ENCODE measurements at places on chromosomes 4 and X. TPM values are rescaled to one million over a fixed set of nuclear protein-coding genes. Genes with fewer than 3 reads are reported as not detected.

Gene FUNDC2
- 28.9 TPM for total RNA-seq

Gene PDGFRA
- total RNA-seq: 432 TPM

Gene UCP1
- not detected for total RNA-seq

Gene SPRY1
- total RNA-seq: 16.5 TPM

Gene TLL1
- 0.15 TPM for total RNA-seq

Gene TREX2
- 1.7 TPM for total RNA-seq

Gene TEX13B
- not detected for total RNA-seq

Gene OCIAD2
- total RNA-seq: 12.8 TPM

Gene TBX22
- not detected for total RNA-seq

Gene NAA11
- total RNA-seq: not detected

Gene ZNF518B
- total RNA-seq: 35.3 TPM

Gene FHDC1
- 0.17 TPM for total RNA-seq

Gene RHOXF2
- not detected for total RNA-seq

Gene DTHD1
- not detected for total RNA-seq

Gene PDGFC
- total RNA-seq: 87.6 TPM

Gene CTAG1A
- not detected for total RNA-seq

Gene MAGEC1
- not detected for total RNA-seq

Gene MOB1B
- 19.8 TPM for total RNA-seq

Gene TFE3
- total RNA-seq: 66.0 TPM

Gene INTS6L
- 3.6 TPM for total RNA-seq

Gene CLCN4
- total RNA-seq: 5.8 TPM

Gene ZNF157
- total RNA-seq: under 0.01 TPM

Gene UVSSA
- 15.4 TPM for total RNA-seq

Gene ZNF827
- 8.3 TPM for total RNA-seq

Gene CPE
- total RNA-seq: 30.8 TPM

Gene MAGED4B
- 44.5 TPM for total RNA-seq
